Activated CD4-positive, alpha-beta T cell treated with anti-CD3 and anti-CD28 coated beads for 48 hours (primary cell): ENCODE measurements at places on chromosomes 12 and 14.

DNA sequence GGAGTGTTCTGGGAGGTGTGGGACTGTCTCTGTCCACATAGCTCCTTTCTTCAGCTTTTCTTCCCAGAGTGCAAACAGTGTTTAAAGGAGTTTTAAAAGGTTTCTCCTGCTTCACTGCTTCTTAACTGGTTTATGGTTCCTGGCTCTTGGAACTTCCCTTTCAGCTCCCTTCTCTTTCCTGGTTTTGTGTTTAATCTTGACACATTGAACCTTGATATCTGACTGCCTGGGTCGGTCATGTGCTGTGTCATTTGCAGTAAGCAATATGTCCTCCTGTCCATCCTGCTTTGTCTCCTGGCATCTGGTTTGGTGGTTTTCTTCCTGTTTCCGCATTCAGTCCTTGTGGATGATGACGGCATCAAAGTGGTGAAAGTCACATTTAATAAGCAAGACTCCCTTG lies 2.2 kb downstream of the TMEM106C start:
- DNase-seq: no peak

GRCh38 chr14:90575336-90575735 lies 178.5 kb downstream of the CALM1 start:
- DNase-seq: no peak

DNA sequence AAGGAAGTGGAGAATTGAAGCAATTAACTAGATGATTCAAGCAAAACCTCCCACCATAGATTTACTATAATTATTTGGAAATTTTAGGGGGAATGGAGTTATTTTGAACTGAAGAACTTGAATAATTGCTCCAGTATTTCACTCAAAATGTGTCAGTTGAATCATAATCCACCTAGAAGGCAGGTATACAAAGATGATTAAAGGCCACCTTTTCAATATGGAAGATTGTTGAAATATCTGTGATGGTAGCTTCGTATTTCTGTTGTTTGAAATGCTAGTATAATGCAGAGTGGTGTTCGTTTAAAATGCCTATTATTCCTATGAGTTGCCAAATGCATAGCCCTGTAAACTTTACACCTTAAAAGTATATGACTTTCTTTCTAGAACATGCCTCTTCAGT lies 3.1 kb downstream of the HMGA2 start:
- no peak for DNase-seq

- no peak for DNase-seq
Observed at GRCh38 chr12:46722394-46723185, 103.2 kb downstream of the SLC38A4 start.

- DNase-seq: no peak
Observed at GRCh38 chr12:80625051-80625450, 82.4 kb upstream of the MYF6 start.

- no peak for DNase-seq
Observed at GRCh38 chr14:51998348-51998747, 9.0 kb downstream of the RTRAF start.

DNA sequence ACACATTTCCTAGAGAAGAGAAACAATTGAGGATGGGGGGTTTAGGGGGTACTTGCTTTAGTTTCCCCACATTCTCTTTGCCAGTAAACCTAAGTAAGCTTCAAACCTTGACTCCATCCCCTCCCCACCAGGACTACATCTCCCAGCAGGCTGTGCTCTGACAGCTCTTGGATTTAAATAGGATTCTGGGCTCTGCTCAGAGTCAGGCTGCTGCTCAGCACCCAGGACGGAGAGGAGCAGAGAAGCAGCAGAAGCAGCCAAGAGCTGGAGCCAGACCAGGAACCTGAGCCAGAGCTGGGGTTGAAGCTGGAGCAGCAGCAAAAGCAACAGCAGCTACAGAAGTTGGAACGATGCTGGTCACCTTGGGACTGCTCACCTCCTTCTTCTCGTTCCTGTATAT lies 20.6 kb downstream of the RDH12 start:
- no peak for DNase-seq

DNA sequence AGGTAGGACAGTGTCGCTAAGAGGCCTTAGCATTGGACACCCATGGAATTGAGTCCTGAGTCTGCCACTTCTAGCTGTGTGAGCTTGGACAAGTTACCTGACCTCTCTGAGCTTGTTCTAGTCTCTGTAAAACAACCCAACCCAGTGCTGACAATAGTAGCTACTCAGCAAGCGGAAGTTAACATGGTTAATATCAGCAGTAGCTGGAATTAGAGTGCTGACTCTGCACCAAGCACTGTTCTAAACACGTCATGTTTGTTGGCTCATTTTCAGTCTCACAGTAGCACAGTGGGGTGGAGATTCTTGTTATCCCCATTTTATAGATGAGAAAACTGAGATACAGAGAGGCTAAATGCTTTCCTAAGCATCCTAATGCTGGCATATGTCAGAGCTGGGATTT lies 47.5 kb upstream of the RIN3 start:
- no peak for DNase-seq

- peak; percentile 62 for DNase-seq
Observed at GRCh38 chr14:81464253-81465002, 64.3 kb upstream of the STON2 start.

DNA sequence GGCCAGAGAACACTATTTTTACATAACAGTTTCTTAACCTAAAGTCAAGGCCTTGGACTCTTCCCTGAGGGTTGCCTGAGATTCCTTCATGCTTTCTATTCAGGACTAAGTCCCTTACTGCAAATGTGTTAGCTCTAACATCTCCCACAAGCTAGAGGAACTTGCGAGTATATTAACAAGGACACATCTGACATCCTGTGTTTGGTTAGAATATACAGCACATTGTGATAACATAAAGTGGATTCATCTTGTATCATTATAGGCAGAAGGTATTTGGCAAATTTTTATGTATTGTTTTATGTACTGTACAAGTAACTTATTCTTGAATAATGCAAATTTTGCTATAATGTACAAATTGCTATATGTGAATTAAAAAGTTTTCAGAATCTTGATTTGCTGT lies 45.5 kb downstream of the SH2B3 start:
- DNase-seq: no peak

DNA sequence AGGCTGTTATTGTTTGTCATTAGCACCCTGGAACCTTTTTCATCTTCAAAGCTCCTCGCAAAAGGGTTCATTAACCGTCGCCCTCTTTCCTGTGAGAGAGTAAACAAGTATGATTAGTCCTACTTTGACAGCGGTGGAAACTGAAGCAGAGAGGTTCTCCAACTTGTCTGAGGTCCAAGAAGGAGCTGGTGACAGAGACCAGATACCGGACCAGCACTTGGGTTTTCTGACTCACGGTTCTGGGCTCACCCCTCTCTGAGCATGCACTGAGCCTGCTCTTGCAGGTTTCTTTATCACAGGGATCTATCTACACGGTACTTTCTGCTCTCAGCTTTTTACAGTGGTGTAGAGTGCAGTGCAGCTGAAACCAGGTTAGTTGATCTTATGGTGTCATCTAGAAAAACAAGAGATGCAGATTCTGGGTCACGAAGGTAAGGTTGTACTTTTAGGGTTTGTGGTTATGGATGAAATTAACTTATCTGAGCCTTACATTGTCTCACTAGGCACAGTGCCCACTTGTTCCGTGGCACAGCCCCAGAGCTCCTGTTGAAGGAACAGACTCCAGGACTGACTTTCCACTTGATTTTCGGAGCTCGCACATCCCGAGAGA lies 62.1 kb downstream of the PPP2R5C start:
- DNase-seq: peak; percentile 83

GRCh38 chr12:41981758-41982157 lies 162.9 kb downstream of the GXYLT1 start:
- DNase-seq: no peak

- DNase-seq: no peak
Observed at GRCh38 chr14:99578541-99579101, 25.4 kb downstream of the CCDC85C start.

DNA sequence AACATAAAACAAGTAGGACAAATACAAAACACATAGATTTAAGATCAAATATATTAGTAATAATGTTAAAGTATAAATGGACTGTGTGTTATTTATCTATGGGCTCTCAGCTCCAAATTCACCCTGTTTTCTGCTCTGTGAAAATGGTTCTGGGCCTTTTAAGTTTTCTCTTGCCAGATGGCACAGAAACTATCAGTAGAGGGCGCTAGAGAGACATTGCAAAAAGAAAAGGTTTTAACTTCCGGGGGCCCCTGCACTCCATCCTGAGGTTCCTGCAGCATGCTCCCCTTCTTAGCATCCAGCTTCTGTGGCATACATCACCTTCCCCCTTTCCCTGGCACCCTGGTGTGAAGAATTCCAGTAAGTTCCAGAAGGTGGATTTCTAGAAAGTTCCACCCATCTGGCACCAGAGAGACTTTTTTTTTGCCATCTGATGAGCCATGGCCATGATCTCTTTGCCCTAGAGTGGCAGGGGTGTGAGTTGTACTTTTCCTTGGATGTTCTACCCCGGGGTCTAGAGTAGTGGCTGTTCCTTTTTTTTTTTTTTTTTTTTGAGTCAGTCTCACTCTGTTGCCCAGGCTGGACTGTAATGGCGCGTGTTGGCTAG lies 29.3 kb downstream of the ZCRB1 start:
- peak; percentile 9 for DNase-seq

DNA sequence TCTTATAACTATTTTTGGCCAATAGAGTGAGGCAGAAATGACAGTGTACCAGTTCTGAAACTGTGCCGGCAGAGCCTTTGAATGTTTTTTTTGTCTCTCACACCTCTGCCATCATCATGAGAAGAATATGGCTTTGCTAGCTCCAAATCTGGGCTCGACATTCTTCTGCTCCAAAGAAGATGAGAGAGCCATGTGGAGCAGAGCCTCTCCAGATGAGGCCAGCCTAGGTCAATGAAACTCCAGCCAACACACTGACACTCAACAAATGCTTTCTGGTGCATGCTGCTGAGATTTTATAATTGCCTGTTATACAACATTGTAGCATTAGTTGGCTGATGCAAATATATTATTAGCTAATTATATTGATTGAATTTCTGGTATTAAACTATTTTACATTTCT lies 154.7 kb downstream of the SLC38A4 start:
- no peak for DNase-seq

DNA sequence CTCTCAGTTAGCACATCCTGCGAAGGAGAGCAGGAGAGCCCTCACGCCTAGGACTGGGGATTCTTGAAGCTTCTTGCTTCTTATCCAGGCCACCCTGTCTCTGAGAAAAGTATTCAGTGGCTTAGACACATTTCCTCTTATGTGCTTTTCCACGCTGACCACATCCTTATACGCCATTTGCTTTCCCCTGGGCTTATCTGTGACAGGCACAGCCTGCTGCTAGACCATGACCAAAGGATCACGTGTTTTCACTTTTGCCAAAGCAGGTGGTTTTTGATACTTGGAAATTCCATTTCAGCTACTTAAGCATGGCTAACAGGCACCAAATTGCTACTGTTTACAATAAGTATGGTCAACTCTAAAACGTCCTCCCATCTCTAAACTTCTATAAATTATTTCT lies 587.4 kb downstream of the AACS start:
- no peak for DNase-seq

- DNase-seq: peak; percentile 67
Observed at GRCh38 chr12:124566997-124567672, at the start of gene NCOR2. Gene NCOR2 (minus strand): TSS chr12:124567612. CDS start chr12:124495251, 72,361 bp downstream.

GRCh38 chr14:102708494-102708893 lies 68.8 kb upstream of the TRAF3 start:
- no peak for DNase-seq

DNA sequence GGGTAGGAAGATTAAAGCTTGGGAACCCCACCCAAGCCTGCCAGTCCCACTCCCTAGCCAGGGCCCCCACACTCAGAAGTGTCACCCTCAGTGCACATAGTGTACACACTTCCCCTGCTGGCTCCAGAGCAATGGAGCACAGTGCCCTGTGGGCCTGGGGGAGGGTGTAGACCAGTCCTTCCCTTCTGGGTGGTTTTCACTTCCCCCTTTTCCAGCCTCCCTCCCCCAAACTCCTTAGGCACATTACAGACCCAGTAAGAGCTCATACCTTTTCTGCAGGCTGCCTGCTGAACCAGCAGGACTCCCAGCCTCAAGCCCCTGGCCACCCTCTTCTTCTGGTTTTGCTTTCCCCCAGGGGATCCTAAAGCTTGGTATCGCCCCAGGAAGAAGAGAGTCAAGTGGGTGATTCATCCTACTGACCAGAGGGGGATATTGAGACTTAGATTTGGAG lies at the start of gene ZNF385A:
Gene ZNF385A (minus strand): TSS at position 143 of the 451 bp plus-strand sequence. CDS start 219 bp downstream, outside the sequence.
- no peak for DNase-seq

DNA sequence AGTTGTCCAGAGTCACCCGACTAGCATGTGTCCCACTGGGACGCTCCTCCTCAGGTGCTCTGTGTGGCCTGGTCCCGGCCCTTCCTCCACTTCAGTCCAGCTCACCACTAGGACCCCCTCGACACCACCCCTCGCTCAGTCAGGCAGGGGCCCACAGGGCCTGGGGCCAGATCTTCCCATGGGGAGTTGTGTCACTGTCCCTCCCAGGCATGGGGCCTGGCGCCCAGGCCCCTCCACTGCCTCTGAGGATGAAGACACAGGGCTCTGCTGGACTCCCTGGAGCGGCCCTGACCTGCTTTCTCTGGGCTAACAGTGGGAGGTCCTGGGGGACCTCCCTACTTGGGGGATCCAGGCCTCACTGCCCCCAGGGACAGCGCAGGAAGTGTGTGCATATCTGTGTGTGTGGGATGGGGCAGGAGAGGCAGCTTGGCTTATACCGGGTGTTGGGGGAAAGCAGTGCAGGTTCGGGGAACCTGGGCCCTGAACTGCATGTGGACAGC lies 43.8 kb downstream of the KRT80 start:
- no peak for DNase-seq

DNA sequence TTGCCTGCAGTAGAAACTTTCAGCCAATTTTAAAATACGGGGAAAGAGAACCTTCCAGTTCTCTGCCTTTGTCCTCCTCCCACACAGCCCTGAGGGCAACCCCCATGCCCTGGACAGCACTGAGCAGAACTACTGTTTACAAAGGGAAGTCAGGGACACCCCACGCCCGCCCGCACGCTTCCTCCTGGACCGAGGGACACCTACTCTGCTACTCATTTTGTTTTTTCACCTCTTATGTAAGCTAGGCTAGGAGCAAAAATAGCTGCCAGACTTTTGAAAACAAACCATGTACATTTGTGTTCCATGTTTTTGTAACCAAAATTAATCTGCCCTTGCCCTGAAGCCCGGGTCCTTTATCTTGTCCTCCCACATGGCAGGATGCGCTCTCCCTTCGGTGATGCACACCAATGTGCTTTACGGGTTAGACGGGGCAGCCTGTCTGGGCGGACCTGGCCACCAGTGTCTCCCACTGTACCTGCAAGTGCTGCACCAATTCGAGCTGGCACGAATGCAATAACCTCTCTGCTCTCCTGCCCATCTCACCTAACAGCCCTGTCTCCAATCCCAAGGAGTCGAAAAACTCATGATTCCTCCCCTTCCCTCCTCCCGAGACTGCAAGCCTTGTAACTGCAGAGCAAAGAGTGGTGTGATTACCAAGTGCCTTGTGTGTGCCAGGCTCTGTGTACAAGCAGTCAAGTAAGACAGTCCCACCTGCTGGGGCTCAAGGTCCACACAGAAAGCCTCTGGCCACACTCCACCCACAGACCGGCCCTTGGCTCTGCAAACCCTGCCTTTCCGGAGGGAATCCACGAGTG lies 85.2 kb downstream of the CCDC88C start:
- no peak for DNase-seq
